ENCODE measurements at places on chromosomes 5 and 9. TPM values are rescaled to one million over a fixed set of nuclear protein-coding genes. Genes with fewer than 3 reads are reported as not detected.

Gene ENTREP1
- 2.8 TPM for total RNA-seq

Gene DDX4
- total RNA-seq, result not detected

- H3K36me3 ChIP-seq, result no peaks in the 10 kb centered on the region
- H3K4me1 ChIP-seq, result no peaks in the 10 kb centered on the region
- H3K27ac ChIP-seq, result no peak overlapping the region
- no peaks in the 10 kb centered on the region for H3K27me3 ChIP-seq
- H3K4me3 ChIP-seq, result peak overlapping the region; percentile 37
These were observed 849 bp downstream of the RORB start for GRCh38 chr9:74497748-74498620.

- H3K4me1 ChIP-seq, result no peaks in the 10 kb centered on the region
- no peak overlapping the region for H3K27ac ChIP-seq
- H3K36me3 ChIP-seq, result no peaks in the 10 kb centered on the region
- no peaks in the 10 kb centered on the region for H3K27me3 ChIP-seq
- DNase-seq, result no peak
These were observed 134.6 kb downstream of the TTLL11 start for GRCh38 chr9:121958530-121958929.

- H3K4me3 ChIP-seq, result no peak overlapping the region
- no peak for DNase-seq
- H3K4me1 ChIP-seq, result no peaks in the 10 kb centered on the region
- no peaks in the 10 kb centered on the region for H3K36me3 ChIP-seq
These were observed 568.0 kb upstream of the KLF4 start for GRCh38 chr9:108057421-108058134.

GRCh38 chr5:147567917-147568598 is 58.2 kb upstream of the DPYSL3 start:
- H3K27me3 ChIP-seq, result no peaks in the 10 kb centered on the region
- no peak for DNase-seq
- no peak overlapping the region for H3K4me3 ChIP-seq
- no peaks in the 10 kb centered on the region for H3K4me1 ChIP-seq

DNA sequence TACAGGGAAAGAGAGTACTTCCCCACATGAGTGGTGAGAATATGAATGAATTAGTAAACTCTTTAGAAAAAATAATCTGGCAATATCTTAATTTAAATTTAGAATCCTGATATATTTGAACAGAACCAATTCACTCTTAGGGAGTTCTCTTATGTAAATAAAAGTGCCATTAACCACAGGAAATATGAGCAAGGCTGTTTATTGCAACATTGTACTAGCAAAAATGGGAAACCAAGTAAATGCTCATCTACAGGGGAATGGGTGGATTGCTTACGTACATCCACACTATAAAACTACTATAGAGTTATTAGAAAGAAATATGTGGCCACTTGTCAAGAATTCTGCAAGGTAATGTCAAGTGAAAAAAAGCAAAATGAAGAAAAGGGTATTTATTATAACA is 274.5 kb downstream of the TLE1 start:
- peaks cover 11% of the 10 kb centered on the region for H3K4me1 ChIP-seq
- H3K4me3 ChIP-seq, result no peak overlapping the region
- no peak for DNase-seq
- no peaks in the 10 kb centered on the region for H3K36me3 ChIP-seq
- no peak overlapping the region for H3K27ac ChIP-seq

All from aorta (tissue), 5 donors.